ENCODE measurements at places on chromosomes 4 and X. TPM values are rescaled to one million over a fixed set of nuclear protein-coding genes. Genes with fewer than 3 reads are reported as not detected.

The SOWAHB gene
- total RNA-seq = not detected

The CCDC160 gene
- not detected for total RNA-seq

The GIMD1 gene
- total RNA-seq = not detected

The FGF5 gene
- not detected for total RNA-seq

The DCAF12L1 gene
- not detected for total RNA-seq

The CFAP299 gene
- not detected for total RNA-seq

DNA sequence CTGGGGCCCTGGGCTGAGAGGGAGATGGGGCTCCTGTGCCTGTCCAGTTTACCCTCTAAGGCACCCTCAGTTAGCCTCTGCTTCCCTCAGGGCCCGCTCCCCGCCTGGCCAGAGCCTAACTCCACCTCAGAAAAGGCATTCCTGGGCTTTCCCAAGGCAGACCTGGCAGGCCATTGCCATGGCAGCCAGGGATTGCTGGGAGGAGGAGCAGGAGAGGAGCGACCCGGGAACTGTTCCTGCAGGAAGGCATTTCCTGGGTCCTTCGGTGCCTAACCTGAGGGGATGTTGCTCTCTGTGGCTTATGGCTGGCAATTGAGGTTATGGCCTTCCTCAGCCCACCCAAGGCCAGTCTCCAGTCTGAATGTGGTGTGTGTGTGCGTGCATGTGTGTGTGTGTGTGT is 131.3 kb downstream of the PJA1 start:
- DNase-seq = no peak

- no peak for DNase-seq
Measured at GRCh38 chr4:16496501-16496900, 270.2 kb upstream of the TAPT1 start.

DNA sequence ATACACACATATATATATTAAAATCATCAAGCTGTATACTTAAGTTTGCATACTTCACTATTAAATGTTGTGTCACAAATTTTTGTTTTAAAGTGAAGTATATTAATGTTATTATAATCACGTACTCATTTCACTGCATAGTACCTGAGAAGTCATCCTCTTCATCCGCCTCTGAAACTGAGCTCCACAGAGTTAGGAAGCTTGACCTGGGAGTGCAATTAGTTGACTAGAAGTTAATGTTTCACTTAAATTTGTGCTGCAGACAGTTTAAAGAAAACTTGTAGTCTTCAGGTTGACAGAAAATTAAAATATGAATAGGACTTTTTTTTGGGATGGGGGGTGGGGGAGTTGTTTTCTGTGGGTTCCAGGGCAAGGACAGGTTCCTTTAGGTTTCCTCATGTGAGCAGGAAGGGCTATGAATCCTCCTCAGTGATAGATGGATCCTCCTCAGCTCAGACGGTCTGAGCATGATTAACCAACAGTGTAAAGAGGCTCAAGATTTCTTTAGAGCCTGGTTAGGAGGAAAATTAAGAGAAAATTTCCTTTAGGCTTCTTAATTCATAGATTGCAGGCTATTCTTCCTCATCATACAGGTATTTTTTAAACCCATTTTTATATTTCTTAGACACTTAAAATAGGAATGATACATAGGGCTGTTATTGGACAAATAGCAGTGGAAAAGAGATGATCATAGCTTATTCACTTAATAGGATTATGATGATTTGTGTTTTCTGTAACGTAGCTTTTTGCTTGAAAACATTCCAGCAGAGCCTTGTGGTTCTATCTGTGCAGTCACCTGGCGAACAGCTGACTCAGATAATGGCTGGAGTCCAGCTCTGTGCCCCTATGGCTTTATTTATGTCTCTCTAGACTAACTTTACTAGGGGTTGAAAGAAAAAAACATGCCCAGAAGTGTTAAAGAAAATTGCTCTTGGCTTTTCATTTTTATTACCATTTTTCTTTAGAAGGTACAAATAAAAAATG is 102.7 kb downstream of the SLC4A4 start:
- no peak for DNase-seq

DNA sequence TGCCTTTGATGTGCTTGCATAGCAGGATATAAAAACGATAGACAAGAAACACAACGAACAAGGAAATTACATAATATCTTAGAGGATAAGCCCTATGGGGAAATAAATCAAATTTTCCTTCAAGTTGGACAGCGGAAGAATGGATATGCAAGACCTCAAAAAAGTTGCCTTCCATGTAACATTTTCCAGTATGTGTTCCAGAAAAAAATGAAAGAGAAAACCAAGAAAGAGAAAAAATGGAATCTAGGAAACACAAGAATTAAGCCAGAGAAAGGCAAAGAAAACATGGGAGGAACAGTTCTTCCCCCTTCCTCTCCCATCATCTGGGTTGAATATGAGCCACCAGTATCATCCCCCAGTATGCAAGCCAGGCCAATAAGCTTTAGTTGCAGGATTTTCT is 34.6 kb upstream of the MID1 start:
- no peak for DNase-seq

GRCh38 chr4:146343199-146343598 is 128.9 kb downstream of the REELD1 start:
- DNase-seq = no peak

GRCh38 chr4:57039345-57039744 is 60.6 kb downstream of the POLR2B start:
- DNase-seq = no peak

DNA sequence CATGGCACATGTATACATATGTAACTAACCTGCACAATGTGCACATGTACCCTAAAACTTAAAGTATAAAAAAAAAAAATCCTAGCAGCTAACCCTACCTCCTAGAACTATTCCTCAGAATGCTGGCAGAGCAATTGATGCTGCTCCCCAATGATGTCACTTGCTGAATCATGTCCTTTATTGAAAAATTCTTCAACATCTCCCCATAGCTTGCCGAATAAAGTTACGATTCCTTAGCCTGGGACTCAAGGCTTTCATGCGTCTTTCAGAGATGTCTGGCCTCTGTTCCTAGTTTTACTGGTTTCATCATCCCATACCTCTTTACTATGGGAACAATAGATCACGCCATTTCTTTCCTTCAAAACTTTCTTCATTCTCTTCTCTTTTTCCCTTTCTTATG is 174.7 kb upstream of the FAT1 start:
- DNase-seq = no peak

- no peak for DNase-seq
Measured at GRCh38 chr4:111631215-111631999, 513.8 kb upstream of the FAM241A start.

DNA sequence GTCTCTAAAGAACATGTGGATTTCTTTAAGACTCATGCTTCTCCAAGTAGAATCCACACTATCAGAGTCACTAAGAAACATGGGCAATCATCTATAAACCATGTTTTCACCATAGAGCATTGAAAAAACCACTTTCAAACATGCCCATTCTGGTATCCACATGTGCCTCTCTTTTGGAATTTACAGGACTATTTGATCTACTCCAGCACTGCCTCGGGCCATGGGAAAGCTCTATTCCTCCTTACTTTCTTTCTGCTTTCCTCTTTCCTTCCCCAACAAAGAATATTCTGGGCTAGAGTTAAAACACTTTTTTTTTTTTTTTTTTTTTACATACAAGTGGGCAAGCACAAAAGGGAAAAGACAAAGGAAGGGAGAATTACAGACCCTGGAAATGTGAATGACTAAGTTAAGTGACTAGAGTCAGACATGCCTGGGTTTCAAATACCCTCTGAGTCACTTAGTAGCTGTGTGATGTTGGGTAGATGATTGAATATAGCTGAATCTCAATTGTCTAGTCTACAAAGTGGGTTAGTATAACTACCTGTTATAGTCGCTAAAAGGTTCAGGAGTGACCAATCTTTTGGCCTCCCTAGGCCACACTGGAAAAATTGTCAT is 847.7 kb upstream of the INTU start:
- no peak for DNase-seq
